Endothelial cell of umbilical vein (primary cell): ENCODE measurements at places on chromosomes 4 and X. TPM values are rescaled to one million over a fixed set of nuclear protein-coding genes. Genes with fewer than 3 reads are reported as not detected.

ASMT gene
- total RNA-seq: not detected in 2 replicates

DCUN1D4 gene
- total RNA-seq: 50.2 and 50.6 TPM in 2 replicates

GRCh38 chr4:5144384-5144783 lies 93.1 kb downstream of the STK32B start:
- no peak for DNase-seq

DNA sequence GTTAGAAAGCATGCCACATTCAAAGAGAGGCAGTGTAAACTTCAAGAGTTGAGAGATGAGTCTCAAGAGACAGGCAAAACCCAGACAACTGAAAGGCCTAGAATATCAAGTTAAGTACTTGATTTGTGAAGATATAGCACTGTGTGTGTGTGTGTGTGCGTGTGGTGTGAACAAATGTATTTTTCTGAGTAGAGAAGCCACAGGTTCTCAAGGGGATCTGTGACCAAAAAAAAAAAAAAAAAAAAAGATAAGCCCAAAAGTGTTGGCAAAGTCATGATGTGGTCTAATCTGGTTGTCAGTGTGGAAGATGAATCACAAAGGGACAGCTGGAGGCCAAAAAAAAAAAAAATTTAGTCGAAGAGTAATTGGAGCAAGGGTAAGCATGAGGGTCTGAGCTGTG lies 3.9 kb downstream of the RIPPLY1 start:
- DNase-seq: no peak
